ENCODE measurements at places on chromosomes 13 and 19.

- DNase-seq, result no peak
These were observed 1.4 kb upstream of the MIR17HG start for GRCh38 chr13:91346062-91346461.

DNA sequence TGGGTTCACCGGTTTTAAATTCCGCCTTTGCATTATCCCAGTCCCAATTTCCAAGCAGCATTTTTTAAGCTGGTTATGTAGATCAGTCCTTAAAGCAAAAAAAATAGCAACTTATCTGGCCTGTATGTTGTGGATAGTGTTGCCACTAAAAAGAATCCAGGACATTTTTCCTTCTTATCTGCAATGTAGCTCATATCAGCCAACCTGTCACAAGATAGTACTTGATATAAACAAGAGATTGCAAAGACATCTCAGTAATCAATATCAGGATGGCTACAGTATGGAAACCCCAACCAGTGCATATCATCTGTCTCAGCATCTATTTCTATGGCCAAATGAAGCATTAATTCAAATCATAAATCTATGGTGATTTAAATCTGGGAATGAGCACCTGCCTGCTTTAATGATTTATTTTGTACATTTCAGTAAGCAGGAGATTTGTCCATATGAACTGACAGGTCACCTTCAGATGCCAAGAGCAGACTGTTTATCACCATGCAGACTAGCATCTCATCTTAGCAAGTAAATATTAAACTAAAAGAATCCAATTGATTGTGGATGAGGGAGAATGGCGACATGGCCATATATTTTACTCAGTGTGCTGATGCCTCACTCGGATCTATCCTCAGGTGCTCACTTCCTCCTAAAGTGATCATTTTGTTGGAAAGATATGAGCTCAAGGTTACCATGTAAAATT lies 240.4 kb downstream of the DACH1 start:
- DNase-seq, result no peak

DNA sequence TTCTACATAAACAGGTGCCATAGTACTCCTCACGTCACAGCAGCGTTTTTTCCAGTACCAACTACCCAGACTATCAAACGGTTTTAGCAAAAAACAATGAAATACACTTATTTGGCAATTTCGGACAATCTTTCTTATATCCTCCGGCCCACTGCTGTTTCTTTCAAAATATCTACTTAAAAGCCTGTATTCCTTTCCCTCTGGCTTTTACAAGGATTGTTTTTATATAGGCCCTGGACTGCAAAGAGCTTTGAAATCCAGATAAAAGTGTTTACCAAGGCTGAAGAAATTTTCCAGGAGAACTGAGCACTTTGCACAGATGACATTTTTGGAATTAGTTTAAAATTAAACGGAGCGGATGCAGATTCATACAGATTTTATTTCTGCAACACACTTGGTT lies 255.9 kb upstream of the STARD13 start:
- no peak for DNase-seq

DNA sequence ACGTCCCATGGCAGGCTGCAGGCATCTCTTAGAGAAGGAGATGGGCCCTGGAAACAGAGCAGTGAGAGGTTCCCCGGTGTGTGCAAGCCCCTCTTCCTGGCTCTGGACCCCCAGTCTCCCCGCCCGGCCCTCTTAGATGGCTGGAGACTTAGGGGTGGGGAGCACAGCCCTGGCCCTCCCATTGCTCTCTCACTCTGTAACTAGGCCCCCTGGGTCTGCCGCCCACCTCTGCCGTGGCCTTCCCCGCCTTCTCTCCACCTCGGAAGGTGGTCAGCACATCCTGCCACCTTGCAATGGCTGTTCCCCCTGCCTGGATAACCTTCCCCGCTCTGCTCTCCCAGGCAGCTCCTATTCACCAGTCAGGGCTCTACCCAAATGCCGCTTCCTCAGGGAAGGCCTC lies 21.8 kb upstream of the C2CD4C start:
- no peak for DNase-seq

- DNase-seq, result no peak
These were observed 75.8 kb upstream of the MAB21L1 start for GRCh38 chr13:35552172-35552844.

DNA sequence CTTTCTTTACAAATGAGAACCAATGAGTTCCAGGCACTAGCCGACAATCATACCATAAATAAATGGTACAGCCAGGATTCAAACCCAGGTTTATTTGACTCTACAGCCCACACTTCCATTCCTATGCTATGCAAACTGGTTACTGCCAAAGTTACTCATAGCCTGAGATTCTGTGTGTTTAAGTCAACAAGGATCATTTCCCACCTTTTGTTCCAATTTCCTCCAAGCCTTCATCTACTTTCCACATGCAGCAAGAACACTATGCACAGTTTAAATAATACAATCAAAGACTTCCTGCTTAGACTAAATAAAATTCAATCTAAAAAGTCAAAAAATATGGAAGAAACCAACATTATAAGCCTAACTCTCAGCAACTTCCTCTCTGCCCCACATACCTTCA lies 59.2 kb upstream of the KLF12 start:
- no peak for DNase-seq

- no peak for DNase-seq
These were observed 3.6 kb downstream of the MAU2 start for GRCh38 chr19:19324059-19324770.

DNA sequence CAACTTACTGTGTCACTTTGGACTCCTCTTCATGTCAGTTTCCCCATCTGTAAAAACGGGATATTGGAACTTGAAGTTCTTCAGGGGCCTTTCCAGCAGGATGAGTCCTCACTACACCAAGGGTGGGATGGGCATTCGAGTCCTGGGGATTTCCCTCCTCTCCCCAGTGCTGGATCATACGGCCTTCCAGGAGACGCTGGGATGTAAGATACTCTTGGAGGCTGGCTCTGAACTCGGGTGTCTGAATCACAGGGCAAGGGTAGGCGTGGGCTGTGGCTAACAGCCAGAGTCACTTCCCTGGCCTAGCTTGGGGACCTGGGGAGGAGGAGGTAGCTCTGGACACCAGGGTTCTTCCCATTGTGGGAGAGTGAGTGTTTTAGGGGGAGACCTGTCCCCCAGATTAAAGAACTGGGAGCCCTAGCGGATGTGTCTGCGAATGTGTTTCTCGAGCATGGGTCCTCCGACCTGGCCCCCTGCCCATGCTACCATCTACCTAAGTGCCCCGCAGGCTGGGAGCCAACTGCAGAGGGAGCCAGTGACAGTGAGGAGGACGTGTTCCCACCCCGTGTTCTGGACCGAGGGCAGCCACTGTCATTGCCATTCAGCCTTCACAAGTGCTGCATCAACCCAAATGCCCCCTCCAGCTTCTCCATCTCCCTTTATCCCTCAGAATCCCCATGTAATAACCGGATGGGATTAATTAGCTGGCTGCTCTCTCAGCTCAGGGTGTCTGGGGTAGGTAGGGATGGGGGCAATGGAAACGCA lies 2.4 kb upstream of the CYTH2 start:
- no peak for DNase-seq

GRCh38 chr19:13884726-13885591 lies 8.0 kb downstream of the NANOS3 start:
- no peak for DNase-seq

DNA sequence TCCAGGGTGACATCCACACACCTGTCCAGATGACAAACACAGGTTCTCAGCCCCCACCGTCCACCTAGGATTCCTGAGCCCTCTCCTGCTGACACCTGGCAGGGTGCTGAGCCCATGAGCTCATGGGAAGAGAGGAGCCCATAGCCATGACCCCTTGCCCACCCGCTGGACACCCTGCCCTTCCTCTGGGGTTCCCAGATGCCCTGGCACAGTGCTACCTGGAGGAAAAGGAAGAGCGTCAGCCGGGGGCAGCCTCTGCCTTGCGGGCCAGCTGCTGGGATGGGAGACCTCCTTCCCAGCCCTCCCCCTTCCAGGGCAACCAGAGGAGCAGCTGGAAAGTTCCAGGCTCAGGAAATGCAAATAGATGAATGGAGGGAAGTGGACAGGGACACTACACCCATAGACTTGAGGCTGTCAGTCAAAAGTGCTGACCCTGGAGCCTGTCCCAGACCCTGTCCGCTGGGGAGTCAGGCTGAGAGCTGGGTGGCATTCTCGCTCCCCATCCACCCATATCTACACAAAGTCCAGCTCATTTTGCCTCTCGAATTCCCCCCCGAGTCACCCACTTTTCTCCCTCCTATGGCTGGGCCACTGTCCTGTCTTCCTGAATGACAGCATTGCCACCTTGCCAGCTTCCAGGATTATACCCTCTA lies 12.3 kb upstream of the ARHGEF18 start:
- no peak for DNase-seq

DNA sequence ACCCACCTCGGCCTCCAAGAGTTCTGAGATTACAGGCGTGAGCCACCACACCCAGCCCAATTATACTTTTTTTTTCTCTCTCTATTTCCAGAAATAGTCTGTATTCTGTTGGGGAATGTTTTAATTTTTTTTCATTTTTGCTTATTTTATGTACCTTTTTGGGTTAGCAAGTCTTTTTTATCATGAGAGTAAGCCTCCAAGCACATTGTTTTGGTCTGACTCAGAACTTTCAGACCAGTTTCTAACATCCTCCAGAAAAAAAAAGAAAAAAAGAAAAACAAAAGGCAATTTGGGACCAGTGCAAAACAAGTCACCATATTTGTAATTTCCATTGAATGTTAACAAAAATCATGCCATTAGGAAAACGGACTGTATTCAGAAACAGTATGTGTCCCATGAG lies 1465.5 kb downstream of the SLITRK5 start:
- DNase-seq, result no peak

GRCh38 chr19:54209811-54210494 lies 9.3 kb downstream of the RPS9 start:
- peak; percentile 31 for DNase-seq

DNA sequence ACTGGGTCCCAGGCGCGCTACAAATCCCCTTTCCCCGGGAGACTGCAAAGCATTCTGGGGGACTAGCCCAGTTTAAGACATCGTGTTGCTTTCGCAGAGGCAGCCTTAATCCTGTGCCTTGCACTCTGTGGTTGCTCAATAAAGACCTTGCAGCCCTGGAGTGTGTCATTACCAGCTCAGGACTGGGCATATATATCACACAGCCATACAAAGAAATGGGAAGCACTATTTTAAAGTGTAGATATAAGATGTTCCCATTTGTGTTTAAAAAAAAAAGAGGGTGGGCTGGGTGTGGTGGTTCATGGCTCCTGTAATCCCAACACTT lies 11.1 kb downstream of the NAPA start:
- DNase-seq, result no peak

GRCh38 chr19:47377801-47378200 lies 28.7 kb downstream of the DHX34 start:
- DNase-seq, result no peak

- DNase-seq, result no peak
These were observed 41.6 kb upstream of the AMER2 start for GRCh38 chr13:25213715-25214114.

DNA sequence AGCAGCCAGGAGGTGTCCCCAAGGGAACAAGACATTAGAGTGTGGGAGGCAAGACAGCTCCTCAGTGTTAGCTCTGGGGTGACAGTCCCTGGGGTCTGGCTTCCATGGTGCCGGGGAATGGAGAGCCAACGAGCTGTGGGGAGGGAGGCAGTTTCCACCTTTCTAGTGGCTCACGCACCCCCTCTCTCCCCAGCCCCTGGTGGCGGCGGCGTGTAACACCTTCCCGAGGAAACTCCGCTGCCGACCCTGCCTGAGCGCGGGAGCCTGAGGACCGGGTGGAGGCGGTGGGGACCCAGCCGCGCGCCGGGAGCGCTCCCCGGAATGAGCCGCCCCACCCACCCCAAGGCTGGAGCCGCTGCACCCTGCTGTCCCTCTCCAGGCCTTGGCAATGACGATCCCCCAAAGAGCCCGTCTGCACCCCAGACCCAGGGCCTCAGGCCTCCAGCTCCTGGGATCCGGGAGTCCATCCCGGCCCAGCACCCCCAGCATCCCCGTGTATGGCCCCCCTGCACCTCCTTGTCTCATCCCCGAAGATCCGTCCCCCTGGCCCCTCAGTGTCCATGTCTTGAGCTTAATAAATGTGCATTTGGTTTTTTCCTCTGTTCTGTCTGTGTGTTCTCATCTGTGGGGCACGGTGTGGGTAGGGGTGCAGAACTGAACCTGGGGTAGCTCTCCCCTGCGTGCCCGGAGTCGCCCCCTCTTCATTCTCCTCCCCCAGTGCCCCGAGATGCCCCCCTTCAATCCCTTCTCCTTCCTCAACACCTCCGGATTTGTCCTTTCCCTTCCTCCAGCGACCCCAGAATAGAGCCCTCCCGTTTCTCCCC lies 622 bp upstream of the FXYD5 start:
- DNase-seq, result peak; percentile 36

DNA sequence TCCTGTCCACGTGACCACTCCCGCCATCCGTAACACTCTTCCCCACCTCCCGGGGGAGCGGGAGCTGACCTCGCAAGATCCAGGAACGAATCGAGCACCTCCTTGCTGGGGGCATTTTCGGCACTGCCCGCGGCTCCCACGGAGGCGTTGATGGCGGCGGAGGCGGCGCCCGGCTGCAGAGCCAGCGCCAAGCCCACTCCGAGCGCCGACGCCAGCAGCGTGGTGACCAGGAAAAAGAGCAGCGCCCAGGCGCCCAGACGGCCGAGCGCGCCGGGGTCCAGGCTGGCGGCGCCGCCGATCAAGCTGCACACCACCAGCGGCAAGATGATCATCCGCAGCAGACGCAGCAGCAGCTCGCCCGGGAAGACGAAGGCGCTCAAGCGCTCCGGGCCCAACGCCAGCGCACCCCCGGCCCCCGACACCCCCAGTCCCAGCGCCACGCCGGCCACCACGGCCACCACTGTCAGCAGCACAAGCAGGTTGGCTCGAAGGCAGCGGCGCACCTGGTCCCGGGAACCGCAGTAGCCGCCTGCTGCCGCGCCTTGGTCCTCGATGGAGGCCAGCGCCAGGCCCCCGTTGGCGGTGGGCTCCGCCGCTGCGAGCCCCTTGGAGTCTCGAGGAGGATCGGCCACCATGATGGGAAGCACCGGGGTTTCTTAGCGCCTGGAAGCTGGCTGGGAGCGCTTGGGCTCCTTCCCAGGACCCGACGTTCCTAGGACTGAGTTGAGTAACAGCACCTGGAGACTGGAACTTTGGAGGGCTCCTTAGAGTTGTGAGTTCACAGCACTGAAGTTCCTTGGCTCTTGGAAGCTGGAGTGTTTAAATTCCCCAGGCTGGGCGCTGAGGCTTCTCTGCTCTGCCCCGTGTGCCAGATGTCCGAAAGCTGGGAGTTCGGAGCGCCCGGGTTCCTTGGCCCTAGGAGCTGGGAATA lies 798 bp downstream of the SLC1A5 start:
- DNase-seq, result peak; percentile 37

- DNase-seq, result no peak
These were observed 14.5 kb downstream of the PPFIA3 start for GRCh38 chr19:49133621-49134454.

Measured in bone marrow (tissue), 2 donors.